ENCODE measurements at places on chromosomes 12 and 14.
A peak's percentile ranks its signal among the peaks of the same experiment; 100 is the strongest.

GRCh38 chr12:5565933-5566599 lies 134.2 kb downstream of the NTF3 start:
- no peak for DNase-seq

DNA sequence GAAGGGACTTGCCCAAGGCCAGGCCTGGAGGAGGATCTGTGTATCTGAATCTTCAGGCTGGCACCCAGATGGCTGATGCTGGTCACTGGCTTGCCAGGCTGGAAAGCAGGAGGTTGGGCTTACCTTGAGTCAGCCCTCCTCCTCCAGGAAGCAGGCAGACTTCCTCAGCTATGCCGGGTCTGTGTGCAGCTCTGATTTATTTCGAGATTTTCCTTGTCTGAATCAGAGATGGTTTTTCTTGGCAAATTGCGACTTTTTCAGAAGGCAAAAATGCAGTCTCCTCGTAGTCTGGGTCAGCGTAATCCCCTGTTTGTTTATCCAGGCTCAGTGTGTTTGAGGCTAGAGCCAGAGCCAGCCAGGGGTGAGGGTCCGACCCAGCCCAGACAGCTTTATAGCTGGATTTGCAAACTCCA lies 48.9 kb downstream of the SMOC1 start:
- DNase-seq = no peak

DNA sequence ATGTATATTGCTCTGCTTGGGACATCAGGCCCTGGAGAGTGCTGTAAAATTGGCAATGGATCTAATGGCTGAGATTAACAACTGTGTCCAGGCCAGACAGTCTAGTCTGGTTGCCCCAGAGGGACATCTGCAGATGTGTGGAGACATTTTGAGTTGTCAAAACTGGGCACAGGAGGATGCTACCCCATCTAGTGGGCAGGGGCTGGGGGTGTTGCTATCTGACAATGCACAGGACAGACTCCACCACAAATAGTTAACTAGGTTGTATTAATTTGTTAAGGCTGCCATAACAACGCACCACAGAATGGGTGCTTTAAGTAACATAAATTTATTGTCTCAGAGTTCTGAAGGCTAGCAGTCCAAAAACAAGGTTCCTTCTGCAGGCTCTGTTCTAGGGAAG lies 302.5 kb upstream of the AMIGO2 start:
- peak; percentile 10 for DNase-seq

DNA sequence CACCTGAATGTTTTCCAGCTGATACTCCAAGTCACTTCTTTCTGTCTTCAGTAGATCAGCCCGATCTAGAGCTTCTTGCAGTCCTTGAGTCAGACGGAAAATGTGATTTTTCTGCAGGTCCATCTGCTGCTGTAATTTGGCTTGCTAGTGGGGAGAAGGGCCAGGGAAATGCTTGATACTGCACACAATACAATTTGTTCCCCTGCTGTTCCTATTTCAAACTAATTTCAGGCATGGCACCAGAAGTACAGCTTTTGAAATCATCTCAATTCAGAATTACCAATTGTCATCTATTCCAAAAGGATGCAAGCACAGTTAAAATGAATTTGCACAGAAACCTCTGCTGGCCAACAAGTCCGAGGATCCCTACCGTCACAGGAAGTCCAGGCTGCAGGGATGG lies 53.4 kb downstream of the PRKAB1 start:
- DNase-seq = no peak

All from hematopoietic multipotent progenitor cell treated with erythropoietin and hydrocortisone succinate and interleukin-3 and kit ligand, for 8 days (in vitro differentiated cells).